ENCODE measurements at places on chromosomes 11 and 22. TPM values are rescaled to one million over a fixed set of nuclear protein-coding genes. Genes with fewer than 3 reads are reported as not detected.

ALX4 gene
- total RNA-seq: 3.8 TPM

IFTAP gene
- total RNA-seq: 40.3 TPM

AASDHPPT gene
- total RNA-seq: 80.7 TPM

MB gene
- total RNA-seq: not detected

MICALL1 gene
- total RNA-seq: 20.3 TPM

CCDC81 gene
- total RNA-seq: 0.33 TPM

RIMBP3B gene
- 0.17 TPM for total RNA-seq

TOM1 gene
- 108 TPM for total RNA-seq

PKDREJ gene
- total RNA-seq: not detected

SCGB2A2 gene
- not detected for total RNA-seq

SCGB1A1 gene
- not detected for total RNA-seq

ISX gene
- total RNA-seq: 29.8 TPM

CAVIN3 gene
- 93.3 TPM for total RNA-seq

DEUP1 gene
- total RNA-seq: 0.40 TPM

P2RX6 gene
- 14.4 TPM for total RNA-seq

- no peak for DNase-seq
Measured at GRCh38 chr11:73461964-73462363, 85.8 kb downstream of the RELT start.

GRCh38 chr11:4025248-4025966, 69.2 kb upstream of the RRM1 start:
- DNase-seq: no peak

- DNase-seq: no peak
Measured at GRCh38 chr11:28043930-28044709, 63.8 kb downstream of the KIF18A start.

- DNase-seq: no peak
Measured at GRCh38 chr11:61854966-61855714, 27.0 kb downstream of the FADS2 start.

GRCh38 chr22:20155330-20156041, 4.6 kb upstream of the CCDC188 start:
- no peak for DNase-seq

DNA sequence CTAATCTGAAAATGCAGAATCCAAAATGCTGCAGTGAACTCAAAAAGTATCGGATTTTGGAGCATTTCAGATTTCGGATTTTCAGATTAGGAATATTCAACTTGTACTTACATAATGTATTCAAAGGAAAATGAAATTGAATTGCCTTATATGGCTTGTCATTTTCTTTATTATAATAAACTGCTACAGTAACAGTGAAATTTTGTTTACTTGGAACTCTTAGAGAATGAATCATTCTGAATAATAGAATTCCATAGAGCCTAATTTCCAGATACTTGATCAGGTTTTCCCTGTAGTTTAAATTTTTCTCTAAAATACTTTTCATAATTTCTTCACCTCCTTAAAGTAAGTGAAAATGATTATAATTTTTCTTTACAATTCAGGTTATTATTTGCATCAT, 17.3 kb downstream of the TTC17 start:
- no peak for DNase-seq

GRCh38 chr11:8531982-8532381, 62.0 kb downstream of the STK33 start:
- no peak for DNase-seq

DNA sequence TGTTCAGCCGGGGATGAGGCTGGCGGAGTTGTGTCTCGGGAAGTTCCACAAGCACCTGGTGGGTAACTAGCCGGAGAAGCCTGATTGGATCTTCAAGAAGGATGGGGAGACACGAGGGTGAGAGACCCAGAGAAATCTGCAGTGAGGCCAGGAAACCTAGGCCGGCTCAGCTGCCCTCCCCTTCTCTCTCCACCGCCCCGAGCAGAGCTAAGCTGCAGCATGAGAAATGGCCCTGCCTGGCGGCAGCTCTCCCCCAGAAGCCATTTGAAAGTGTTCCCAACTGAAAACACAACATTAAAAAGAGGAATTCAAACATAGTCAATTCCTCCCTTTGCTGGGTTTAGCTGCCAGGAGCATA, 77.8 kb upstream of the SHISAL1 start:
- no peak for DNase-seq

DNA sequence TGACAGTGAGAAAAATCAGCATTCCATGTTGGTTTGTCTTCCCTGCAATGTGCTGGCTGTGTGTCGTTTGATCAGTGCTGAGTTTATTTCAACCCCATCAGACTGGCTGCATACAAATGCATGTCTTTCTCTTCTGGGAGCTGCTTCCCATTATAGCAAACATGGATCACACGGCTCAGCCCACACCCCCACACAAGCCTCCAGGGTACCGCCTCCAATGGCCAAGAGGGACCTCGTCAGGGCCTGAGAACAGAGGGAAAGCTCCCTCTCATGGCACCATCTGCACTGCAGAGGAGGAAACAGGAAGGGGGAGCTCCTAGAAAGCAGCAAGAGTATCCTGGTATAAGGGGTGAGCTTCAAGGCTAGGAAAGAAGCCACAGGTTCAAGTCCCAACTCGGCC, 214.2 kb downstream of the LARGE1 start:
- no peak for DNase-seq

GRCh38 chr11:11611381-11611780, 10.4 kb downstream of the GALNT18 start:
- DNase-seq: no peak

GRCh38 chr22:27997538-27997937, 78.5 kb upstream of the PITPNB start:
- no peak for DNase-seq

DNA sequence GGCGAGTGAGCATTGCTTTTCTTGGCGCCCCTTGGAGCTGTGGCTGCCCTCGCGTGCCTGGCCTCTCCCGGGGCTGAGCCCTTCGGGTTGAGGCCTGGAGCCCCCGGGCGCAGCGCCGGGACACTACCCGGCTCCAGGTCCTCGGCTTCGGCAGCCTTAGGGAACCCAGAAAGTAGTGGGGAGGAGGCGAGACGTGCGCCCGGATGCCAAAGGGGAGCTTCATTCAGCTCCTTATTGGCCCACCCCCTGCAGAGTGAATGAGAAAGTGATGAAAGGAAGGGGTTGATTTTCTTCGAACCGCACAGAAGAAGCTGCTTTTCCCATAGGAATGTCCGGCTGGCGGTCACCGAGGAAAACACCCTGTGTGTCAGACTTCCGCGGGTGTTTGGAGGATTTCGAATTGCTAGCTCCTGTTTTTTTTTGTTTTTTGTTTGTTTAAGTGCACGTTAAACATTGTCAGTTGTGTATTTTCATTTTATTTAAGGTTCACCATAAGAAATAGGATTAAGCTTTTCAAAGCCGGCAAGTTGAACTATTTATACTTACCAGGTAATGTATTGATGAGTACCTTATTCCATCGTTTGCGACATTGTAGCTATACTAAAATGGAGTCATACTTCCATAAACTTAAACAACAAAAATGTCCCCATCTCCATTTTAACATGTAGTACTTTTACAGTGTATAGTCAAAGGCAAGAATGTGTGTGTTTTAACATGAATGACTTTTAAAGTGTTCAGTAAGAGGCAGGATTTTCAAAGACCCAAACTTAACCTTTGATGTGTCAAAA, 841 bp upstream of the EIF4G2 start:
- no peak for DNase-seq

DNA sequence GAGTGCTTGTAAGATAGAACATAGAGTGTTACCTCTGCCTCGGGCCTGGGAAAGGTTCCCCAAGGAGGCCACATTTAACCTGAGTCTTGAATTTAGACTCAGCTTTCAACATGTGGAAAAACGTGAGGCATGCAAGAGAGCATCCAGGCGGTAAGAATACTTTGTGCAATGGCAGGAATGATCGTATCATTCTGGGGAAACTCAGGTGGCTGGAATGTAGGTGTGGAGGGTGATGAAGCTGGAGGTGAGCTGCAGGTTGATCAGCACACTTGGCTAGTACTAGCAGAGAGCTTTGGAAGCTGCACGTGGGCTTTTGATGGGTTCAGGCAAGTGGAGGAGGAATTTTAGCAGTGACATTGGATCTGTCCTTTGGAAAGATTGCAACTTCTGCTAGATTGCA, 270.3 kb upstream of the RAG2 start:
- DNase-seq: no peak

DNA sequence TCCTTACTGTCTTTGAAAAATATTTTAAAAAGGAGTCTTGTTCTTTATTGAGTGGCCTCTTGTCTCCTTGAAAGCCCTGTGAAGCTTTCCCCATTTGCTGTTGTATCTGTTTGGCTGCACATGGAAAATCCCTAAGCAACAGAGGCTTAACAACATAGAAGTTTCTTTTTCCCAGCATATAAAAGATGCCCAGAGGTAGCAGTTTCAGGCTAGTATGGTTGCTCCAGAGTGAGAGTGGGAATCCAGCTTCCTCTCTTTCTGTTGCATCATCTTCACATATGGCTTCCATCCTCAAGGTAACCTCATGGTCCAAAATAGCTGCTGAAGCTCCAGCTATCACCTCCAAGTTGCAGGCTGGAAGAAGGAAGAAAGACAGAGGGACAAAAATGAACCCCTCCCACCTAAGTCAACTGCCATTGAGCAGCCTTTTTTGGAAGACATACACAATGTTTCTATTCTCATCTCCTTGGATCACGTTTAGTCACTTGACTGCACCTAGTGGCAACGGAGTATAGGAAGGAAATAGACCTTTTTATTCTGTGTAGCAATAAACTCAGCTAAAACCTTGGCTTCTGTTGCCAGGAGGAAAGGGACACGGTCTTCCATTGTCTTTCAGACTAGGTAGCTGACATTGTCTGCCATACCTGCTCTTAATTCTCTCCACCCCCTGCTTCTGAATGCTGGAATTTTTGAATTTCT, 5.3 kb downstream of the CSF2RB start:
- no peak for DNase-seq

- peak; percentile 82 for DNase-seq
Measured at GRCh38 chr11:88174709-88175568, at the start of gene RAB38. Gene RAB38 (minus strand): TSS chr11:88175443. CDS start chr11:88175384, 59 bp downstream.

- DNase-seq: no peak
Measured at GRCh38 chr11:40323241-40323640, 1136.2 kb downstream of the LRRC4C start.

DNA sequence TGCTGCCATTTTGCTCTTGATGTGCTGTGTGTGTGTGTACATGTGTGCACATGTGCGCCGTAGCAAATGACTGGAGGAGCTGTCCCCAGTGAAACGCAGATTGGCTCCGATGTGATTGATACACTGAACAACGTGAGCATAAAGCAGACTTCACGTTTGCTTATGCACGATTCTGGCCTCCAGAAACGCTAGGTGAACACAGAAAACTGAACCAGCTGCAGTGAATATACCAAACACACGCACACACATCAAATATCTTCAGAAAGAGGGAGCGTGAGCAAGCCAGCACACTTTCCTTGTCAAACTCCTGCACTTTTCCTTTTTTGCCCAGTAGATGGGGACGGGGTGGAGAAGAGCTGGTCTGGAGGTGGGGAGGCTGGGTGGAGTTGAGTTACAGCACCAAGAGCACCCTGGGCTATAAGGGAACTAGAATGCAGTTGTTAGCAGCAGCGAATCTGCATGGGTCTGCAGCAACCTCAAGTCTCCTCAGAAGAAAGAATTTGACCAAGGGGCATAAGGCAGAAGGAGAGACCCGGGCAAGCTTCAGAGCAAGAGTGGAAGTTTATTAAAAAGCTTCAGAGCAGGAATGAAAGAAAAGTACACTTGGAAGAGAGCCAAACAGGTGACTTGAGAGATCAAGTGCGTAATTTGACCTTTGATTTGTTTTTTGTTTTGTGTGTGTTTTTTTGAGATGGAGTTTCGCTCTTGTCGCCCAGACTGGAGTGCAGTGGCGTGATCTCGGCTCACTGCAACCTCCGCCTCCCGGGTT, 77.8 kb upstream of the CADM1 start:
- DNase-seq: peak; percentile 25

GRCh38 chr22:27801202-27801615, 347 bp downstream of the MN1 start:
- DNase-seq: peak; percentile 61

- no peak for DNase-seq
Measured at GRCh38 chr22:47740109-47740805, 977.8 kb downstream of the TBC1D22A start.

- no peak for DNase-seq
Measured at GRCh38 chr11:35372565-35373283, 46.6 kb downstream of the SLC1A2 start.

DNA sequence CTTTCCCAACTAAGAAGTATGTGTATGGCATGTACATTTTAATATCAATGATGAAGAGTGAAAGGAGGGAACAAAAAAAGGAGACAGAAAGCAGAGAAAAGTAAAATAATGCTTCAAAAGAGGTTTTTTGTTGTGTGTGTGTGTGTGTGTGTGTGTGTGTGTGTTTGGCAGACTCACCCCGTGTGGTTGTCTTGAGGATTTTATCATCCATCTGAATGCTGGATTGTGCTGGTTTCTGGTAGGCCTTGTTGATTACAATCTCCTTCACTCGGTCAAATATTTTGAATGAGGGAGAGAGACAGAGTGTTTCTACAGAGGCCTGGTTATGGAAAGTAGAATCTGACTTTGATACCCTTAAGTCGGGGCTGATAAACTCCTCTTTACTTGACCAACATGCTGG, 128.5 kb downstream of the ENTHD1 start:
- no peak for DNase-seq

- peak; percentile 39 for DNase-seq
Measured at GRCh38 chr11:119107538-119108145, 498 bp downstream of the C2CD2L start.

DNA sequence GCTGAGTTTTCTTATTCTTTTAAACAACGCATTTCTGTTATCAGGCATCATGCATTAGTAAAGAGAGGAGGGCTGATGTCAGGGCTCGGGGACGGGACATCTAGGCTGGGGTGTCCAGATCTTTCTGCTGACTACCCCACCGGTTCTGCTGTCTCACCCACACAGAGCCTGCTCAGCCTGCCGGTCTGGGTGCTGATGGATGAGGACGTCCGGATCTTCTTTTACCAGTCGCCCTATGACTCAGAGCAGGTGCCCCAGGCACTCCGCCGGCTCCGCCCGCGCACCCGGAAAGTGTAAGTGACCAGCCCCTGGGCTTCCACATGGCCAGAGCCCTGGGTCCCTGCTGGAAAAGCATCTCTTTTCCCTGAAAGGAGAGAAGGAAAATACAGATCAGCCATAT, 9.4 kb downstream of the NCF4 start:
- no peak for DNase-seq

GRCh38 chr22:30969532-30970355, 679 bp downstream of the TUG1 start:
- peak; percentile 65 for DNase-seq

GRCh38 chr11:112222303-112222702, 3.9 kb upstream of the PTS start:
- no peak for DNase-seq
